ENCODE measurements at places on chromosomes 7 and 10.

GRCh38 chr7:101468546-101469275, 106.0 kb downstream of the COL26A1 start:
- no peak for DNase-seq

DNA sequence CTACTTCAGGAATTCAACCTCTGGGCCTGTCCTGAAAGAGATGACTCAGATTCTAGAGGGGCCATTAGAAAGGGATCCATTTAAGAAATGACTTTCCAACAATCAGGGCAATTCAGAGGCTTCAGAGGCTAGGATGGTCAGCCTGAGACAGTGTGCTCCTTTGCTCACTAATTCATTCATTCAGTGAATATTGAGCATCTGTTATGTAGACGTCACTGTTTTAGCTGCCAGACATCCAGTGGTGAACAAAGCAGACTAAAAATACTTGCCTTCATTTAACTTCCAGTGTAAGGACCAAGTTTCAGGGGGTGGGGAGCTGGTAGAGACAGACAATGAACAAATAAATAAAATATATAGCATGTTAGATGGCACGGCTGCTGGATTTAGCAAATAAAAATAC, 1.6 kb downstream of the KIAA1217 start:
- DNase-seq = no peak

GRCh38 chr10:20287586-20287985, 471.4 kb downstream of the PLXDC2 start:
- DNase-seq = no peak

DNA sequence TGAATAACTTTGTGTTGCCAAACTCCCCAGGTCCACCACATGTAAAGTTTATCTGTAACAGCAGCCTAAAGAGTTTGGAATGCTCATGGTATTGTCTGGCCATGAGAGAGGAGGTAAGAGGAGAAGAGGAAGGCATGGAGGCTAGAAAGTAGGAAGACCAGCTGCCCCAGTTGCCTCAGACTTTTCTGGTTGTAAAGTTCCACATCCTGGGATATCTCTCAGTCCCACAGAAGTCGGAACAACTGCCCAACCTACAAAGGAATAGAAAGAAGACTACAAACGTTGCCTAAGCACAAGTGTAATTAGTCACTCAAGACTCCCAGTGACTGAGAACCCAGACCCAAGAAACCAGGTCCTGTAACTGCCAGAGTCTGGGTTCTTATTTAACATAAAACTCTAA, 47.3 kb downstream of the CREB3L2 start:
- DNase-seq = no peak

- no peak for DNase-seq
These were observed 55.6 kb downstream of the CHST15 start for GRCh38 chr10:124037784-124038183.

- DNase-seq = no peak
These were observed 190.9 kb downstream of the FANK1 start for GRCh38 chr10:126087153-126087680.

GRCh38 chr7:102395592-102395872, 631 bp upstream of the PRKRIP1 start:
- DNase-seq = no peak

- DNase-seq = no peak
These were observed 97.0 kb upstream of the RET start for GRCh38 chr10:42979721-42980467.

- no peak for DNase-seq
These were observed 167.1 kb upstream of the SMIM30 start for GRCh38 chr7:113285411-113285810.

GRCh38 chr7:130941322-130942210, 207.6 kb upstream of the KLF14 start:
- peak; percentile 85 for DNase-seq

- no peak for DNase-seq
These were observed 565.4 kb upstream of the AUTS2 start for GRCh38 chr7:69032848-69033247.

DNA sequence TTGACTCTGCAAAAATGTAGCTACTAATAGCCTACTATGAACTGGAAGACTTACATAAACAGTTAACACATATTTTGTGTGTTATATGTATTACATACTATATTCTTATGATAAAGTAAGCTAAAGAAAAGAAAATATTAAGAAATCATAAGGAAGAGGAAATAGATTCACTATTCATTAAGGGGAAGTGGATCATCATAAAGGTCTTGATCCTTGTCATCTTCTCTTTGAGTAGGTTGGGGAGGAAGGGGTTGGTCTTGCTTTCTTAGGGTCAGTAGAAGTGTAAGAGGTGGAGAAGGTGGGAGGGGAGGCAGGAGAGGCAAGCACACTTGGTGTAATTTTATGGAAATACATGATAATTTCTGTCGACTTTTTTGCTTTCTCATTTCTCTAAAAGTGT, 81.3 kb downstream of the NAMPT start:
- DNase-seq = no peak

All from CD4-positive, alpha-beta T cell treated with Interleukin-17A for 1 hour (primary cell).